ENCODE measurements at places on chromosomes 7 and 10.

DNA sequence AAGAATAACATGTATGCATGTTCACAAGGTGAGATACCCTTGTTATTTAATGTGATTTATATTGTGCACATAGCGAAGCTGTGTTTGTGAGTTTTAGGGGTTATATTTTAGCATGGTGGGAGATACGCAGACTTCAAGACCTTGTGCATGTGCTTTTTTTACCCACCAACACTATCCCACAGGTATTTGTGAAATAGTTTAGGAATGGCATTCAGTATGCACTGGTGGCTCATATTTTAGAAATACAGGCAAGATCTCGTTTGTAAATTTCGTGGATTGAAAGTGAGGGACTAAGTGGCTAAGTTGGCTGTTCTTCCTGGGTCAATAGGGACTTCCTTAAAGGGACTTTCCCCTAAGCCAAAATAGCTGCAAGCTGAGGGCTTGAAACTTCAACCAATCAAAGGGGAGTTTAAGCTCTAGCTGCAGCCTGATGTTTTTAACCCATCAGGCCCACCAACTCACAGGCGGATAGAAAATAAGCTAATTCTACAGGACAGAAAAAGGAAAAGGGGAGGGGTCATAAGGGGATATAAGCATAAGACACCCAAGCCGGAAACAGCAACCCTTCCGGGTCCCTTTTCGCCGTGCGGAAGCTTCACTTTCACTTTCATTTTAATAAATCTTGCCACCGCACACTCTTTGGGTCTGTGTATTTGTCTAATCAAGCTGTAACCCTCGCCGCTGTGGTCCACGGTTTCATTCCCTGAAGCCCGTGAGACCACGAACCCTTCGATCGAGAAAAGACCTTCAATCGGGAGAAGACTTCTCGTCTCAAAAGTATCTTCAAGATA lies 291.0 kb downstream of the GPR158 start:
- peak; percentile 4 for DNase-seq

- no peak for DNase-seq
Observed at GRCh38 chr10:86321568-86321967, 45.0 kb downstream of the GRID1 start.

DNA sequence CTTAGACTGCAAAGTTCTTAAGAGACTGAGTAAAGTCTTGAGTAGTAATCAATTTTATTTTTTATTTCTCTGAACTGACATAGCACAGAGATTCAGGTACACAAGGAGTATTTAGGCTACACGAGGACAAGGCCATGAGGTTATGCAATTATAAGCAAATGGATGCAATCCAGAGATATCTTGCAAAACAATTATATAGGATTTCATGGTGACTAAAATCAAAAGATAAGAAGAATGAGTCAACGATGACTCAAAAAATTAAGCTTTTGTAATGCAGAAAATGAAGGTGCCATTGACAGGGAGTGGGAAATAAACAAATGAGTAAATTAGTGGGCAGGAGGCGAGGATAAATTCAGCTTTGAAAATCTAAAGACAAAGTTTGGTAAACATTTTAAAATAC lies 66.7 kb upstream of the MYO3A start:
- no peak for DNase-seq

GRCh38 chr10:93512565-93512964 lies 16.2 kb downstream of the CEP55 start:
- DNase-seq = no peak

DNA sequence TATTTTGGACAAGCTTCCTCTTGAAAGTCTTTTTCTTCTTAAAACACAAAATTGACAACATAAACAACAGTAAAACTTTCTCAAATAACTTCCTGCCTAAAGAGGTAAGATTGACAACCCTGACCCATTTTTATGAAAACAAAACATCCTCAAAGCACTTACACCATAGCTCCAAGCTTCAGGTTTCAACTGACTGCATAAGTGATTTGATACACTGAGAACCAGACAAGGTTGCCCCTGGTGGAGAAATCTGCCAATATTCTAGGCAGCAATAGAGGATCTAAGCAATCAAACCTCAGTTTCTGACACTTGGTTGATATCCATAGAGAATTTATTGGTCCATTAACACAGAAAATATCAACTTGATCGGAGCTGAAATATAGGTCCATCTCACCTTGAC lies 147.8 kb downstream of the ELAPOR2 start:
- DNase-seq = no peak

DNA sequence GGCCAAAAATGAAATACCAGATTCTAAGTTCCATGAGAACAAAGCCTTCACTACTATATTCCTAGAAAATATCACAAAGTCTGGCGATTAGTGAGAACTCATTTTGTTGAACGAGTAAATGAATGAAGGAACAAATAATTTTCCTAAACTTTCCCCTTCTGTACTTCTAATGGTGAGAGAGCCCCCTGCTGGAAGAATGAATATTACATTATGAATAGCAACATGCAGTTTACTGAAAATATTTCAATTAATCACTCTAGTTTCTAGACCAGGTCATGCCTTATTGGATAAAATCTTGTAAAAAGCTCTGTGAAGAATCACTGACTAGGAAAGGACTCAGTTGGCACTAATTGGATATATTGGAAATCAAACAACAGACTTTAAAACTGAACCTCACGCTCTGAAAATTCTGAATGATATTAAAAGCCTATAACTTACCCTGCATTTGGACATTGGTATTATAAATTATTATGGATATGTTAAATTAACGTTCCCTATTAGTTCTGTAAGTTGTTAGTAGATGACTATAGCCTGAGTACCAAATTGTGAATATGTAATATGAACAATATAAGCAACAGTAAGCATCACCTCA lies 32.4 kb upstream of the MTPN start:
- peak; percentile 17 for DNase-seq

DNA sequence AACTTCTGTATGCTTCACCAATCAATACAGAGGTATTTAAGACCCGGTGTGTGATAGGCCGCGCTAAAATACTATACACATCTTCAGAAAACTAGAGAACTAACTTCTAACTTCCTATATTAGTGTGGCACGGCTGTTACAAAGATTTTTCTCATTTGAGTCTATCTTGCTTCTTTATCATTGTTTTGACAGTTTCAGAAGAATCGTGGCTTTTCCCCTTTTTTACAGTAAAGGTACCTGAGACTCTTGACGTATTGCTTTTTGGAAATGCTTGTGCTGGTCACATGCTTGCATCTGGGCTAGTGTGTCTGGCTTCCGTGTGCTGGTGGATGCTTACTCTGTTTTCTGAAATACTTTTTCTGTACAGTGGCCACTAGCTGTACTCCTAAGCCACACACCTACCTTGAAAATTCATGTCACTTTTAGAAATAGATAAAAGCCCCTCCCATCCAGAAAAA lies 12.7 kb downstream of the IKZF1 start:
- no peak for DNase-seq

DNA sequence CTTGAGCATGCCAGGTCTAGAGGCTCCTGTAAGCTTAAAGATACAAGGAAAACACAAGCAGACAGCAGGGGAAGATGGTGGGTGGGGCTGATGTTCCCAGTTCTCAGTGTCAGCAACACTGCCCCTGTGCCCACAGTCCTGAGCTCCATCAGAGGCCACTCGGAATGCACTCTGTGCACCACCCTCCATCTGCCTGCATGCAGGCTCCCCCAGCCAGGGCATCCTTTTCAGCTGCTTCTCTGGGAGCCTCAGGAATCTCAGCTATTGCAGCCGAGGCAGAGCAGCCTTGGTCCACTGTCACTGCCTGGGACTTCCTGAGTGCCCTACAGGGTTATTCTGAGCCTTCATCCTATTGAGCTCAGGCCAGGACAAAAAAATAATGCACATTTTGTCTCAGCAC lies 22.2 kb downstream of the LBX1 start:
- DNase-seq = no peak

DNA sequence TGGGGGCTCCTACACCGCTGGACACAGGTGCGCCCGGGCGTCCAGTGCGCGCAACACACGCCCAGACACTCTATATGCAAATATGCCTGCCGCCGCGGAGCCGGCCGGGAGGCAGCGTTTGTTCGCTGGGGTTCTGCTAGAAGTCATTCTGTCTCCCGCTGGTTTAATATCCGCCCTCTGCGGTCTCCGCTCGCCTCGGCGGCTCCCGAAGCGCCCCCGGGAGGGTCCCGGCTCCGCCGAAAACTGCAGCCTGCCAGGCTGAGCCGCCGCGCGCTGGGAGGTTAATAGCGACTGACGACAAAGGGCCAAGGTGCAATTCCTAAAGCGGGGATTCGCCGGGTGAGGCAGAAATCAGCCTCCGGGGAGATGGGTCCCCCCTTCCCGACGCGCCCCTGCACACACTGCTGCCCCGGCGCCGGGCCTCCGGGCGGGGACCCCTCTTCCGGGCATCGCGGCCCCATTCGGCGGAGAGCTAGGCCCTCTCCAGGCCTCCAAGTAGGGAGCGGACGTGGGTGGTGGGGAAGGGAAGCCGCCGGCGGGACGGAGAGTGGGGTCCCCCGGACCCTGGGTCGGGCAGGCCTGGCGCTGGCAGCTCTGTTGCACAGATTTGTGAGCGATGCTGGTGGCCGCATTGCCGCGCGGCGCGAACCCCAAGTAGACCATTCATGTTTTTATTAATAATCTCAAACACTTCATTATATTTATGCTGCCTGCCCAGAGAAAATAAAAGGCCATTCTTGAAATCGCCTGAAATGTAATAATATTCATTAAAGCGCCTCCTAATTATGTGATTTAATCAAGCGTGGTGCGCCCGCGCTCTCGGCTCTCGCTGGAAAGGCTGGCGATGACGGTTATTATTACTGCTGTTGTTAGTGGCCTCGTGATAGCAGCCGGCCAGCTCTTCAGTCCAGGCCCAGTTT lies 9.1 kb downstream of the EN2 start:
- no peak for DNase-seq

DNA sequence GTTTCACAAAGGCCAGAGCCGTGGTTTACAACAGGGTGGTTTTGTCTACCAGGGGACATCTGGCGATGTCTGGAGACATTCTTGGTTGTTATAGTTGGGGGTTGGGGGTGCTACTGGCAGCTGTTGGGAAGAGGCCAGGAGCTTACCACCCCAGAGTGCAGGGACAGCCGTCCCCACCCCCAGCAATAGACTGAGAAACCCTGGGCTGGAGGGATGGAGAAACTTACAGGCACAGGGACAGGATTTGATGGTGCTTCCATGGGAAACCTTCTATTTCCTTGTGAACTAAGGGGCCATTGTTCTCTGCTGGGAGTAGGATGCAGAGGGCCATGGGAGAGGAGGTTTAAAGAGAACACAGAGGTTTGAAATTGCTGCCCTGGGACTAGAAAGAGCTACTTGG lies 10.9 kb downstream of the ADCK2 start:
- no peak for DNase-seq

- no peak for DNase-seq
Observed at GRCh38 chr7:27527348-27527714, 135.4 kb downstream of the HIBADH start.
